ENCODE measurements at places on chromosomes 3 and 15.

DNA sequence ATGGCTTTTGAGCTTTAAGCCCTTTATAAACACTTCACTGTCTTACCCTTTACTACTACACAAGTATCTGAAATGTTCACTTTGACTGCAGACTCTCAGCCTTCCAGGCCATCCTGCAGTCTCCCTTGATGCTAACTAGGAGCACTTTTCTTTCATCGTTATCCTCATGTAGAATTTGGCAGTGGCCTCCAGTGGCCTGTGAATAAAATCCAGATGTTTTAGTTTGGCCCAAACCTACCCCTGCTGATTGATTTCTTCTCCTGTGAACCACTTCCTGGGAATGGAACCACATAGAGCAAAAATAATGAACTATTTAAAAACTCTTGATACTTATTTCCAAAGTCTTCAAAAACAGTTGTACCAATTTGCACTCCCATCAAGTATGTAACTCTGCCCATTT, 271.9 kb downstream of the FEZF2 start:
- no peak for ATAC-seq

DNA sequence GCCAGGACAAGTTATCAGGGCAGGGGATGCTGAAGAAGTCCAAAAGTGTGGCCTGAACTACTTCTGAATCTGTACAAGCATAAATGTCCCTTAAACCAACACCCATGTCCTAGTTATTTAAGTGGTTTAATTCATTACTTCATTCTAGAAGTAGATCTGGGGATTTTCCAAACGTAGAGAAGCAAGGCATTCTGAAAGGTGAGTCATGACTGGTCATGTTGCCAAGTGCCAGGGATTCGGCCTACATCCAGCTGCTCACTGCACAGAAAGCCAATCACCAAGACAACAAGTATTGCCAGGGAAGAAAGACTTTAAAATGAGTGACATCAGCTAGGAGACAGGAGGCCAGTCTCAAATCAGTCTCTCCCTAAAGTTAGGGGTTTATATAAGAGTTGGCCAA, 396.6 kb downstream of the GABRB3 start:
- ATAC-seq, result no peak

- peak; percentile 71 for ATAC-seq
Observed at GRCh38 chr3:181252631-181253030, 263.1 kb upstream of the DNAJC19 start.

DNA sequence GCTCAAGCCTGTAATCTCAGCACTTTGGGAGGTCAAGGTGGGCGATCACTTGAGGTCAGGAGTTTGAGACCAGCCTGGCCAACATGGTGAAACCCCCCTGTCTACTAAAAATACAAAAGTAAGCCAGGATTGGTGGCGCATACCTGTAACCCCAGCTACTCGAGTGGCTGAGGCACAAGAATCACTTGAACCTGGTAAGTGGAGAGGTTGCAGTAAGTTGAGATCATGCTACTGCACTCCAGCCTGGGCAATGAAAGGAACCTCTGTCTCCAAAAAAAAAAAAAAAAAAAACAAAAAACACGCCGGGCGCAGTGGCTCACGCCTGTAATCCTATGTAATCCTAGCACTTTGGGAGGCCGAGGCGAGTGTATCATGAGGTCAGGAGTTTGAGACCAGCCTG, 18.9 kb upstream of the AP4E1 start:
- ATAC-seq, result no peak

- ATAC-seq, result no peak
Observed at GRCh38 chr3:188417271-188417696, 263.3 kb downstream of the LPP start.

DNA sequence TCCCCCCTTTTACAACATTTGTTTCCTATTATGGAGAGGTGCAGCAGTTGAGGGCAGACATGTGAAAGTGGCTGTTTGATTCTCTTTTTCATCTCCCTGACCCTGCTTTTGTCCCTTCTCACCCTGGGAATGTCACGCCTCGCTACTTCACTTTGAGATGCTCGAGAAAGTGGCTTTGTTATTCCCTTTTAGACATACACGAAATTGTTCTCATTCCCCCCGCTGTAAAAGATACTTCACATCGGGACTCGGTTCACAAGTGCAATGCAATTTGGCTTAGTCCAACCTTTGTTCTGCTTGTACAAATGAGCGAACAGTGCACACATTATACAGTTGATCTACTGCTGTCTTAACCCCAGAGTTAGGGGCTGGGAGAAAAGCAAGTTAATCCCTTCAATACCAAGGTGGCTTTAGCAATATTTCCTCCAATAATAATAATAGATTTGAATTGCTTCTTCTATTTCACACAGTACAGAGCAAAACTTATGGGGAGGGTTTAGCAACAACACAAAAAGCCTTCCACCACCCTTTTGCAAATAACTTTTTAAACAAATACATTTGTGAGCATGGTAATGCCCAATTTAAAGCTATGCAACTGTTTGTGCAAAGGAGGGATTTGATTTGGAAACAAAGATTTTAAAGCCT, 5.7 kb upstream of the FOXB1 start:
- ATAC-seq, result peak; percentile 47

GRCh38 chr3:127676921-127677351, 4.2 kb downstream of the ABTB1 start:
- no peak for ATAC-seq

DNA sequence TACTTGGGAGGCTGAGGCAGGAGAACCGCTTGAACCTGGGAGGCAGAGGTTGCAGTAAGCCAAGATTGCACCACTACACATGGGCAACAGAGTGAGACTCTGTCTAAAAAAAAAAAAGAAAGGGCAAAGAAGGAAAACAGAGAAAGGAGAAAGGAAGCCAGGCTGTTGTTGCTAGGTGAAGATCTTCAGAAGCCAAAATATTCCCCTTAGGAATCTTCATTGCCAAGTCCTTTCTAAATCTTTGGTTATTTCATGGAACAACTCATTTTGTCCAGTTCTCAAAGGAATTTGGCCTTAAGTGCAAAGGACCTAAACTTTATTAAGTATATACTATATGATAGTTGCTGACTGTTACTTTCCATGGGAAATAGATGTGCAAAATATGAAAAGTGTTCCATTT, 59.2 kb upstream of the OSBPL11 start:
- no peak for ATAC-seq

DNA sequence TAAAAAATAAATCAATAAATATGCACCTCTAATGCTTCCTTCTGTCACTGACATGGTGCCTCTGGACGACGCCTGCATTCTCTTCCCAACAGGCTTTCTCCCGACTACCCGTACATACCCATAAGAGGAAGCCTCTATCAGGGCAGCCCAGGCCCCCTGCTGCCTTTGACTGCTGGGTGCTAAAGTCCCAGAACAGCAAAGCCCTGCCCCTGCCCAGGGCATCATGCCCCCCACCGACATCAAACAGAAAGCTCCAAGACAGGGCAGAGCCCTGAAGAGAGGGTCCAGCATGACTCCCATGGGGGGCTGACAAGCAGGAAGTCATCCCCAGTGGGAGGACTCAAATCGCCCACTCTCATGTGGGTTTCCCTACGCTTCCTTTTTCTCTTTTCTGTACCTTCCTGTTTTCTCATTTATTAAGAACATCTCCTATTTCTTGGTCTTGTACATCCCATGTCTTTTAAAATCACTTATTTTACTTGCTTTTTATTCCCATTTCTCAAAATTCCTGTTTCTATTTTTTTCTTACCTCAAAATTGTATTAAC, 23.4 kb downstream of the XPC start:
- no peak for ATAC-seq

DNA sequence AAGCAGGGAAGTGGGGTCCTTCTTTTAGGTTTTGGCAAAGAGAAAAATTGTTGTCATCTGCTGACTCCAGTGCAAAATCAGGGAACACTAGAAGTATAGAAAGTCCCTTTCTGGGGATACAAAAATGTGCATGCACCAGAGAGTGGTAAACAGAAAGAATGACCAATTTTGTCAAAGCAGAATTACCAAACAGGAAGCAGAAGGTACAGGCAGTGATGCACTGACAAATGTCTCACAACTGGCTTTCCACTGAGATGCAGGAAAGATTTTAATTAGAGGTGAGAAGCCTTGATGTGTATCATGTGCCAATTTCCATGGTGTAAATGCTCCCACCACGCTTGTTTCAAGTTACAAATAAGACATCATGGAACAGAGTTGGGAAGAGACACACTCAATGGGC, 66.0 kb downstream of the TRIM69 start:
- ATAC-seq, result no peak

DNA sequence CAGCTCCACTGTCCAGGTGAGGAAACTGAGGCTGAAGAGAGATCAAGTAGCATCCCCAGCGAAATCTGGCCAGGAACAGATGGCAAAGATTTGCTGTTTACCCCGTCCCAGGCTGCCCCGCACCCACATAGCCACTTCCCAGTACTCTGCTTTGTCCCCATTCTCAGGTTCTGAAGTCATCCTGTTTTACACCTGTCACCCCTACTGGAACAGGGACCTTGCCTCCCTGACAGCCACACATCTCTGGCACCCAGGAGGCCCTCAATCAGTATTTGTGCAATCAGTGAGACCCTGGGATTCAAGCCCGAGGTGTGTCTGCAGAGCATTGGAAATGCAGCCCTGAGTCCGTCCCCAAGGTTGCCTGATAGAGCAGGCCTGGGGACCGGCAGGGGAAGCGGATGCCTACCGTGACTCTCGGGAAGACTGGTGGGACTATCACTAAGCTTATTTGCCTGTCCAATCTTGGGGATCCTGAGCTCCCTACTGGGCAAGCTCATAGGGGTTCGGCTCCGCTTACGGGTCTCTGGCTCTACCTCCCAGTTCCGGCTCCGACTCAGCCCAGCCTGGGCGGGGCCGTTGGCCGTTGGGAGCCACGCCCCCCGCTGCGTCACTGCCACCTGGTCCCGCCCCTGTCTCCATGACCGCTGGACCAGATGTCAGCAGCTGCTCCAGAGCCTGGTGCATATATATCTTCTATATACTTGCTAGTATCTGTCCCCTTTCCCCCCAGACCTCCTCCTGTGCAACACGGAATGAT, 17.5 kb upstream of the FANCD2 start:
- ATAC-seq, result peak; percentile 67

- peak; percentile 95 for ATAC-seq
Observed at GRCh38 chr3:140629357-140630137, 48.3 kb upstream of the TRIM42 start.

DNA sequence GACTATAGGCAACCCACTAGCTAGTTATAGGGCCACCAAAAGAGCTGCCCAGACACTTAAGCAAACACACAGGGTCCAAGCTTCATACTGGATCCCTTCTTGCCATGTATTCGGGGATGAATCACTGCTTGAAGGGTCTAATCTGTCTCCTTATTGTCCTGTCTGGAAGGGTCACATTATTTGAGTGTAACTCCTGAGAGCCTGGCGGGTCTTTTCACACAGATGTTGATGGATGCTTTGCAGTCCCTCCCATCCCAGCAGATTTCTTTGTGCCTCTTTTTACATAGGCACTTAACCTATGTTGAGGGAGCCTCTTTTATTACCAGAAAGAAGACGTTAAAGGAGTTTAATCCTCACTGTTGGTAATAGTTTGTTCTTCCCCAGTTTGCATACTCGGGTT, 56.6 kb downstream of the BBX start:
- peak; percentile 99 for ATAC-seq

GRCh38 chr3:24005669-24006068, 60.6 kb downstream of the NR1D2 start:
- no peak for ATAC-seq

- no peak for ATAC-seq
Observed at GRCh38 chr3:155001289-155002010, 78.7 kb upstream of the MME start.

DNA sequence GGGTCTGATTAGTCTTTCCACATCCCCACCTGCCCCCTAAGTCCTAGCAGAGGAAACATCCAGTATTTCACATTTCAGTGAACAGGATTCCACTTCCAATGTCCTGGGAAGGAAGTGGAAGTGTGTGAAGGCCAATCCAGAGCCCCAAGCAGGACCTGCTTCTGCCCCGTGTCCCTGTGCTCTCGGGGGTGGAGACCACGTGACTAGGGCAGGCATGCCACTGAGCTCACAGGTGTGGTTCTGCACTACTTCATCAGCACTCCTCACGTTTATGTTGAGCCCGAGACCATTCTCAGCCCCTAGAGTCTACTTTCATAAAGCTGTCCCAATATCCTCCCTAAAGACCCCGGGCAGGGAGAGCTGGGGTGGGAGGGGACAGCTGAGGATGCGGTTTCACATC, 84.3 kb downstream of the RAB11A start:
- ATAC-seq, result no peak

DNA sequence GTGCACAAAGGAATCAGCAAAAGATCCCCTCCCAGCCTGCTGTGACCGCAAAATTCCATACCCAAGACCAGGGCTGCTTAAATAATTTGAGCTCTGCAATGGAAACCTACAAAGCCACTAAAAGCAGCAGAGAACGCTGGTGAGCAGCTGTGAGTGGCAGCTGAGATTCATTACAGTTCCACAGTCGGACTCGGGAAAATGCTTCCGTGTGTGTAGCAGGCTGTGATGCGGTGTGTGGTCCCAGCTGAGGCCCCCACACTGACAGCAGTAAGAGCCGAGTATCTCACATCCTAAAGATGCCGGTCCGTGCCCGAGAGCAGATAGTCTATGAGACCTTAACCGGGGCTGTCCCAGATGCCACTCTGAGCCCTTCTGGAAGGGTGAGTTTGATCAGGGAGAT, 37.4 kb downstream of the TM2D3 start:
- ATAC-seq, result no peak

DNA sequence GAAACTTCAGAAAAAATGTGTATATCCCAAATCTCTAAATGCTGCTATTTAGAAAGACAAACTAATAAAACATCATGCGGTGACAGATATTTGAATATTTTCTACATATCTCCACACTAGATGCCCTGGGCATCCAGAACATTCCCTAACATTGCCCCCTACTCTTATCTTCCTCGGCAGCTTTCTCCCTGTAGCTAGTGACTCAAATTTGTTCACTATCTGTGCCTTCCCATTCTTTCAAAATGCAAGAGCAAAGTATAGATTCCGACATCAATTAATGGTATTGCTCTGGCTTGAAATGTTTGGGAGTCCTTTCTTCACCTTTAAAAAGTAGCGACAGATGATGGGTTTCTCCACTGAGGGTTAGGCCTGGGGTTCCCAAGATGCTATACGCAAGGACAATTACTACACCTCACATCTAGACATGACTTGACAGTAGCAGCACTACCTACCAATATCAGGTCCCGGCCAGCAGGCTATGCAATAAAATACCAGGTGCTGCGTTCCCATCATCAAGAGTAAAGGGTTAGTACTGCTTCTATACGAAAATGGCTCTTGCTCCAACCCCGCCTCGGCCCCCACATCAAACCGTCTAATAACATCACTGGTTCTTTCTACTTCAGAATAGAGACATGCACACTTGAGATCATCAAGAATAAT, 631 bp downstream of the UBR1 start:
- peak; percentile 21 for ATAC-seq

DNA sequence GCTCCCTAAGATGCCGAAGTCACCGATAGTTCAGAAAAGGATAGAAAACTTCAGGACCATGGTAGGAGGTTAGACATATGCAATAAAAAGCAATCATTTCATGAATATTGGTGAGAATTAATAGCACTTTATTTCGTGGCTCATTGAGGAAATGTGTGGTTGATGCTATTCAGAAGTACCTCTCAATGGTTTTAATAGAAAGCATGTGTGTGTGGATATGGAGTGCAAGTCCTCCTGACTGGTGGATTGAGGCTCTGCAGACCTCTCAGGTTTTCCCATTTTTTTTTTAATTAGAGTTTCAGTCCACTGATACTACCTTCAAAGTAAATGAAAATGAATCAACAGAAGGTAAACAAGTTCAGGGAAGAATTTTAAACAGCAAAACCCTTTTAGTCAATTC, 384.3 kb upstream of the RARB start:
- ATAC-seq, result no peak
